ENCODE measurements at places on chromosomes 12 and 14.

- no peak for DNase-seq
Measured at GRCh38 chr12:116924558-116925453, 14.1 kb downstream of the FBXW8 start.

DNA sequence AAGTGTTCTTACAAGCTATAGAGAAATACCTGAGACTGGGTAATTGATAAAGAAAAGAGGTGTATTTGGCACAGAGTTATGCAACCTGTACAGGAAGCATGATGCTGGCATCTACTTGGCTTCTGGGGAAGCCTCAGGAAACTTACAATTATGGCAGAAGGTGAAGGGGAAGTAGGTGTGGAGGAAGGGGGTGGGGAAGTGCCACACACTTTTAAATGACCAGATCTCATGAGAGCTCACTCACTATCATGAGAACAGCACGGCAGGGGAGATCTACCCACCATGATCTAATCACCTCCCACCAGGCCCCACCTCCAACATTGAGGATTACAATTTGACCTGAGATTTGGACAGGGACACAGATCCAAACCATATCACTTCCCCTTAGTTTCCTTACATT lies 32.8 kb downstream of the TSHR start:
- no peak for DNase-seq

DNA sequence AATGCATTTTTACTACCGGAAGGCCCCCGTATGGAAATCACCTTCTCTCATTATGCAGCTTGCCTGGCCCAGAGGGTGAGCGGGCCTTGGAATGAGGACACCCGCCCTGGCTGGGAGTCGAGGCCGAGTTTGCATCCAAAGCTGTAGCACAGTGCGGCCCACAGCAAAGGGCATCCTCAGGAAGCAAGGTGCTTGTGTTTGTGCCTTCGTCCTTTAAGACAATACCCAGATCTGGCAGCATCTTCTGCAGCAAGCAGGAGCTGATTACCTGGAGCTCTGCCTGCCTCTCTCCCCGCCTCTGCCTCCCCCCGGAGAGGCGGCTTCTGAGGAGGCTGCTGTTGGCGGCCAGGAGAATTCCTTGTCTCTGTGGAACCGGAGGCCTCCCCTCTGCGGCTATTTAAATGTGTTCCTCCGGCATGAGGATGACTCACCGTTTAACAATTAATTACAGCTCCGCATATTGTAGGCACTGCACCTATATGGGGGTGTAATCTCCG lies 145.3 kb downstream of the CACNA1C start:
- DNase-seq = no peak

DNA sequence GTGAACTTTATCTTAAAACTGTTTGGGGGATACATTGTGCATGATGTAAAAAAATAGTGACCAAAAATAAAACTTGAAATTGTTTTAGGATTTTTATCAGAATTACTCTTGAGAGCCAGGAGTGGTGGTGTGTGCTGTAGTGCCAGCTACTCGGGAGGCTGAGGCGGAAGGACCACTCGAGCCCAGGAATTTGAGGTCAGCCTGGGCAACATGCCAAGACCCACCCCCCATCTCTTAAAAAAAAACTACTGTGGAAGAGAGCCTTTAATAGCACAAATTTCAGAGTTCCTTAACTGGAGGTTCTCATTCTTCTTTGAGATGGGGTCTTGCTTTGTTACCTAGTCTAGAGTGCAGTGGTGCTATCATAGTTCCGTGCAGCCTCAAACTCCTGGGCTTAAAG lies 21.5 kb downstream of the CPSF2 start:
- DNase-seq = no peak

DNA sequence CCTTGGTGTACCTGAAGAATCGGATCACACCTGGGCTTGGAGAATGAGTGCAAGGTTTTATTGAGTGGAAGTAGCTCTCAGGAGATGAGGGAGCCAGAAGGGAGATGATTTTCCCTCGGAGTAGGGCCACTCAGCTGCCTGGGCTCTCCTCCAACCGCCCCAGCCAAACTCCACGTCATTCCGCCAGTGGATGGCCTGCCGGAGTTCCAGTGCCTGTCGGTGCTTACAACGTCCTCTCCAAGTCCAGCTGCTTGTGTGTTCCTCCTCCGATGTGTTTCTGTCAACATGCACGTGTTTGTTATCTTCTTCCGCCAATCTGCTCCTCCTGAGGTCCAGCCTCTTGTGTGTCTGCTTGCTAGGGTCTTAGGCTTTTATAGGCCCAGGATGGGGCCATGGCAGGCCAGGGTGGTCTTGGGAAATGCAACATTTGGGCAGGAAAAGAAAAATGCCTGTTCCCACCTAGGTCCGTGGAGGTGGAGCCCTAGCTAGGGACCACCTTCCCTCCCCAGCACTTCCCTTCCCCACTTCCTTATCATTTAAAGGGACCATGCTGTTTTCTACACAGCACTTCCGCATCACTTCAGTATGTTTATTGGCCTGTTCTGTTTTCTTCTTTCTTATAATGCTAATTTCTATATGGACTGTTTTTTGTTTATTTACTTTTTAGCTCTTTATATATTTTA lies 343.2 kb downstream of the PDZRN4 start:
- peak; percentile 52 for DNase-seq

DNA sequence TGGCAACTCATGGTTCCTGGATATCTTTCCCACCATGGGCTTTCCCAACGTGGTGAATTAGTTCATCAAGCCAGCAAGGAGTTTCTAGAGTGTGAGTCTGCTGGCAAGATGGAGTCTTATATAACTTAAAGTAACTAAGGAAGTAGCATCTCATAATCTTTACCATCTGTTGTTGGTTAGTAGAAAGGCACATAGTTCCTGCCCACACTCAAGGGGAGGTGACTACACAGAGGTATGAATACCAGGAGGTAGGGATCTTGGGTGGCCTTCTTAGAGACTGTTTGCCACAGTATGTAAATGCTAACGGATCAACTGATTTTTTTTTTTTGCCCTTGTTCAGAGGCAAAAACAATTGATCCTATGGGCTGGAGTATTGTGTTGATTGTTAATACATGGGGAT lies 446.9 kb downstream of the ATP23 start:
- DNase-seq = no peak

DNA sequence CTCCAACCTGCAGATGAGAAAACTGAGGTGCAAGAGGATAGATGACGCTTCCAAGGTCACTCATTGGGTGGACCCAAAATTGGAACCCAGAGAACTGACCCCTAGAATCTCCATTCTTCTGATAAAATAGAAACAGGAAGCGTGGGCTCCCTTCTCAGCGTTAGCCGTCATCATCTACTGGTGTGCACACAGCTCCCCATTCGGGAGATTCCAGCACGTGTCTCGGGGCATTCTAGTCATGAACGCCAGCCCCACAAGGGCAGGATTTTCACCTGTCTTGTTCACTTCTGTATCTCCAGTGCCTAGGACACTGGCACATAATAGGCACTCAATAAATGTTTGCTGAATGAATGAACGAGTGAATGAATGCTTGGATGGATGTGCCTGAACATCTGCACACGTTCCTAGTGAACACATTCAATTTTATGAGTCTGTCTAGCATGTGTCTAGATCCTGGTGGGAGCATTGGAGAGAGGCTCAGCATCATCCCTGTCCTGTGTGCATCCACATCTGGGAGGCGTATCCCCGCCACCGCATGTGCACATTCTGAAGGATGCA lies 30.5 kb downstream of the RASAL1 start:
- DNase-seq = no peak

DNA sequence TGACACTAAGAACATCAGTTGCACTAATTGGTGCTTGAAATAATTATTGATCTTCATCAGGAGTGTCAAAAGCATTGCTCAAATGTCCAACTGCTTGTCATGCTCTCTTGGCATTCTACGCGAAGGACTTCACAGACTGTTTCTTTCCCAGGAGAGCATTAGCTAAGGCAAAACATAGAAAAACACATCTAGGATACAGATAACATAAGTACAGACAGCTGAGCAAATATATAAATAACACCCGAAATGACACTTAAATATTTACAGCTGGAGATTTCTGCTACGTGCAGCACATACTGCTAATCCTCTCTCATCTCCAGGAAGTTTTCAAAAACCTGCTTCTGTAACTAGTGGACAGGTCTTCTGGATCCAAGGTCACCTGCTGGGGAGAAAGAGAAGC lies 120.0 kb upstream of the PRMT8 start:
- no peak for DNase-seq

DNA sequence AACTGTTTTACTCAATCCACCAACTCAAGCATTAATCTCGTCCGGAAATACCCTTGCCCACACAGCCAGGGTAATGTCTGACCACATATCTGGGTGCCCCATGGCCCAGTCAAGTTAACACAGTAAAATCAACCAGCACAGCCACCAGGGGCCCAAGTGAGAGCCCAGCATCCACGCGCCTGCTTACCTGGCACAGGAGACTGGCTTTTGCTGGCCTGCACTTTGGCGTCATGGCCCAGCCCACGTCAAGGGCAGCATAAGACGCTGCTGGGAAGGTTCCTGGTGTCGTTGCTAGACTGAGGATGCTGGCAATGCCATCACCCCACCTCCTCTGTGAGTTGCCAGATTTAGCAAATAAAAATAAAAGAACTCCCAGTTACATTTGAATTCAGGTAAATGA lies 53.6 kb upstream of the BCL11B start:
- no peak for DNase-seq

- no peak for DNase-seq
Measured at GRCh38 chr14:64779472-64779871, 75.2 kb downstream of the PLEKHG3 start.

Measured in NCI-H446 treated with DMSO at 0.1 percent for 48 hours (cell line).